ENCODE measurements at places on chromosomes 2 and 18.

DNA sequence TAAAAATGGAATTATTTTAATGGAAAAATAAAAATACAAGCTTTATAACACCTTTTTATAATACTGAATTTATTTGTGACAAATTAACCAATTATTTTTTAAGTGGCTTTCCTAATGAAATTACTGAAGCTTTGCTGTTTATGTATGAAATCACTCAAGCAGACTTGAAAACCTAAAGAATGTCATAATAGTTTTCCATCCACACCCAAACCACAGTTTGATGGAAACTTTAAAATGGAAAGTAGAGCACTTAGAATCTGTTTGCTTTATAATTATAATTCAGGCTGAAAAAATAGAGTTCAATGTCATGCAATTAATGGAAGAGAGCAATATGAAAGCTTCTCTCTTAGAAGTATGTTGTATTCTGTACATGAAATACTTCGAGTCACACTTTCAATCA, 31.6 kb upstream of the WDR75 start:
- DNase-seq = no peak

- DNase-seq = no peak
Observed at GRCh38 chr18:52888014-52888413, 548.0 kb downstream of the DCC start.

- DNase-seq = no peak
Observed at GRCh38 chr2:159551806-159552205, 64.5 kb downstream of the BAZ2B start.

GRCh38 chr2:65130664-65131175, 814 bp upstream of the RAB1A start:
- DNase-seq = no peak

GRCh38 chr2:158922601-158923000, 45.8 kb upstream of the TANC1 start:
- DNase-seq = no peak

GRCh38 chr18:62715436-62715758, at the start of gene PHLPP1:
Gene PHLPP1 (plus strand): TSS chr18:62715541. CDS start chr18:62715684, 143 bp downstream.
- no peak for DNase-seq

DNA sequence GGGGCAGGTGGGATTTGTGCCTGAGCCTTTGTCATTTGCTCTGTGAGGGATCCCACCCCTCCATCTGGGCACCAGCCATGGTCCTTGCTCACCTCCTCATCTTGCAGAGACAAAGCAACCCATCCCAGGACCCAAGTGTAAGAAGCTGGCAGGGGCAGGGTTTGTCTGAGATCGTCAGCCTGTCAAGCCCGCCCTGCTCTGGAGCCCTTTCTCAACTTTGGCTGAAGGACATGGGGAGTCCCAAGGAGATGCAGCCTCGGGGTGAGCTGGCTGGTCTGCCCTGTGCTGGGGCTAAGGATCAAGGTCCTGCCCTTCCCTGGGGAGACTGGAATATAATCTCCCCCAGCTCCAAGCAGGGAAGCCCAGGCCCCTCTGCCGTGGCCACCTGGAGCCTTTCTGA, 86.0 kb downstream of the CAPN13 start:
- no peak for DNase-seq

GRCh38 chr18:75211626-75211952, 992 bp downstream of the TSHZ1 start:
- no peak for DNase-seq

- no peak for DNase-seq
Observed at GRCh38 chr2:122194546-122194945, 439.1 kb downstream of the TSN start.

DNA sequence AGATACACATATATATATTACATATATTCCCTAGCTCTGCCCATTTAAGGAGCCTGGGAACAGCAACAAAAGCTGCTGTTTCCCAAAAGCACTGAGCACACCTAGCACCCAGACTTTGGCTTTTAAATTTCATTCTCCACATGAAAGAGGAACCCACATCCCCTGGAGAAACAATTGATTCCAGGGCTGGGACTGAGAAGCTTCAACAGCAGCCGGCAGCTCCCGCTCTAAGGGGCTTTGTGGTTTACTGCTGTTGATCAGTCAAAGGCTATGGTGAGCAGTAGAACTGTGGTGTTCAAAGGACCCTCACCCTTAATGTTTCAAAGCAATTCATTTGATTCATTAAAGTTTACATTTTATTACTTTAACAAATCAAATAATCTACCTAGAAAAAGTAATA, 83.3 kb upstream of the SLC66A3 start:
- DNase-seq = no peak

GRCh38 chr2:26279886-26280285, 35.1 kb downstream of the HADHB start:
- no peak for DNase-seq

- peak; percentile 62 for DNase-seq
Observed at GRCh38 chr2:144553379-144553778, 33.5 kb upstream of the ZEB2 start.

- DNase-seq = no peak
Observed at GRCh38 chr18:76463358-76463757, 31.7 kb downstream of the ZNF516 start.

- DNase-seq = no peak
Observed at GRCh38 chr2:3199627-3200345, 177.8 kb downstream of the EIPR1 start.

DNA sequence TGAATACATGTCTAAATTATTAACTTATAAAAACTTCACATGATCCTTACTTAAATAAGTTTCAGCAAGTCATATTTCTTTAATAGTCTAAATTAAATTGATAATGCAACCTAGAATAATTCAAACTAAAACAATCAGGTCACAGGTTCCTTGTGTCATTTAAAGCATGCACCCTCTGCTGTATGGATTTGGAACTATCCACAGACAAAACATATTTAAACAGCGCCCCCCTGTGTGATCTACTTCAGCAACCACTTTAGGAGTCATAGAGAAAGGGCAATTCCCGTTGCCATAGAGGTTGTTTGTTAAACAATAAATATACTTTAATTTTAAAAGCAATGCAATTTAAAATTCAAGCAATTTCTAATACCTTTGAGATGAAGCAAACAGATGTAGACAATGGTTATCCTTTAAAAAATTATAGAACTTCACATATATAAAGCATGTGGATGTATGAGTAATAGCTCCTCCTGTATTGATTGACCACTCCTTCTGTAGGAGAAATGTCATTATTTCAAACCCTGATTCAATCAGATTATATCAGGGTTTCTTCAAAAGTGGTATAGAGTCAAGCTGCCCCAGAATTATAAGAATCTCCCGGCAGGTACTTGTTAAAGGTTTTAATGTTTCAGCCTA, 21.2 kb downstream of the GRB14 start:
- DNase-seq = peak; percentile 69

DNA sequence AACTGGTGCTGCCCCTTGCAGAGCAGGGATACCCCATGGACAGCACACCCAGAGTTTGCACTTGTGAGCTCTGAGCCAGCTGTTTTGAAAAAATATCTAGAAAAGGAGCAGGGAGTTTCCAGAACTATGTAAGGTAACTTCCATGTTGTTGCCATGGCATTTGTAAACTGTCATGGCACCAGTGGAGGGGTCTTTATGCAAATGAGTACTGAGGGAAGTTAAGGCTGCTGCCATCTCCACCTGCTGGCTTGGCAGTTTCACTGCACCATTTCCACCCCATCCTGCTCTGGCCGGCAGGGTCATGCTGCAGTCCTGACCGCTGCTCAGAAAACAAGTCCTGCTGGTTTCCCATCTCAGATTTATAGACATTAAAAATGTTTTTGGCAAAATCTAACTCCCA, 52.3 kb upstream of the SNTG2 start:
- DNase-seq = no peak

DNA sequence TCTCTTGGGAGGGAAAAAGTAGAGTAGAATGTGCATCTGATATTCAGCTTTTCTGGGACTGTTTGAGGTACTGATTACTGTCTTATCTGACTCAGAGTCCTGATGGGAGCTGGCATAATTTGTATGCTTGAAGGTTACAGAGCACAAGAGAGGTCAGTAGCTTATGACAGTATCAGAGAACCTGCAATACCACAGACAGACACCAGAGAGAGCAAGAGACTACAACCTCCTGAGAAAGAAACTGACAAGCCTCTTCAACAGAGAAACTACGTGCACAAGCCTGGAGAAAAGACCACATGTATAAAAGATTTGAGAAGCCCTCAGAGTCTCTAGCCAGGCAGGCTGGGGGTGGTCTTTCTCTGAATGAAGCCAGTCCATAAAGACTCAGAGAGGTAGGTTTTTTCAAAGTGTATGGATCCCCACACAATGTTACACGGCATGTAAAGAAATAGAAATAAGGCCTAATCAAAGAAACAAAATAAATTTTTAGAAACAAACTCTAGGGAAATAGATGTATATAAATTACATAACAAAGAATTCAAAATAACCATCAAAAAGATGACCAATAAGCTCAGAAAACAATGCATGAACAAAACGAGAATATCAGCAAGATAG, 568.3 kb downstream of the LRRTM4 start:
- peak; percentile 1 for DNase-seq

DNA sequence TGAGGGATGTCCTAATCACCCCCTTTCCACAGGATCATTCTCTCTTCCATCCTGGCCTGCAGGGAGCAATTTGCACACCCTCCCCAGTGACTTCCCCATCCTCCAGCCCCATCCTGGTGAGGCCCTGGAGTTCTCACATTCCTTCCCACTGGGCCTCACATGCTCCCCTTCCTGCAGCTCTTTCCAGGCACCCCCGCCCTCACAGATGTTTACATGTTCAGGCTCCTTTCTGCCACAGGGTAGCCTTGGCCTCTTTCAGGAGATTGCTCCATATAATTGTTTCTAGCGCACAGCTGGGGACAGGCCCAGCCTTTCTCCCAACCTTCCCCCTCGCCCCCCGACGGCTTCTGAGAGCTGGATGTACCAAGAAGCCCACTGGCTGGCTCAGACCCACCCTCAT, 288.4 kb upstream of the TRIB2 start:
- DNase-seq = peak; percentile 18

DNA sequence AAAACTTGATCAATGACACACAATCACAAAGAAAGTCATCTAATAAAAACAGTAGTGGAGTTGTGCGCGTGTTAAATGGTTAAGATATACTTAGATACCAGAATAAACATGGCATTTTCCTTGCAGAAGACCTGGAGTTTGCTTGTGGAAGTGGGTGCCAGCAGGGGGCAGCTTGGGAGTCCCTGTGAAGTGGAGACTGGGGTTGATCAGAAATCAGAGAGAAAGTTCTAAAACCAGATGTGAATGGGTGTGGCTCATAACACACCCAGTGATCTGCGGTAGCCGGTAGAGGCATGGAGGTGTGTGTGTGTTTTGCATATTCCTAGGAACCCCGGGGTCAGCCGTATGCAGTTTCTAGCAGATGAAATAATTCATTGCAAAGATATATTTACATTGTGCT, 300.1 kb upstream of the TRIB2 start:
- peak; percentile 61 for DNase-seq

DNA sequence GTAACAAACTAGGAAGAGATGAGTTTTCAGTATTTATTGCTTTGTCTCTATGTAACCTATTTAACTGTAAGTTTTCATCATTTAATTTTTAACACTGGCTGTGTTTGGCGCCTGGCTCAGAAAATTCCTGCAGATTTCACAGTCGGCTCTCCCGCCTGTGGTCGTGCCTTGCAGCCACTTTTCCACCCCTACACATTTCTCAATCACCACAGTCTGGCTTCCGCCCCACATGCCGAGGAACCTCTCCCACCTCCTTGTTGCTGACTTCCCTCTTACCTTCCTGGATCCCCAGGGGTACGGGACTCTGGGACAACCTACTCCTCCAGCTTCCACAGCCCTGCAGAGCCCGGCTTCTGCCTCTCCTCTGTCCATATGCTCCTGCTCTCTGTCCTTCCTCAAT, 41.6 kb upstream of the MGAT4A start:
- peak; percentile 15 for DNase-seq

- DNase-seq = no peak
Observed at GRCh38 chr2:112706170-112706664, 14.6 kb upstream of the NT5DC4 start.
